ENCODE measurements at places on chromosomes 7 and 10.

- no peak for DNase-seq
Observed at GRCh38 chr7:146660839-146661238, 544.2 kb downstream of the CNTNAP2 start.

- DNase-seq: no peak
Observed at GRCh38 chr7:44078521-44078920, 3.8 kb downstream of the POLM start.

DNA sequence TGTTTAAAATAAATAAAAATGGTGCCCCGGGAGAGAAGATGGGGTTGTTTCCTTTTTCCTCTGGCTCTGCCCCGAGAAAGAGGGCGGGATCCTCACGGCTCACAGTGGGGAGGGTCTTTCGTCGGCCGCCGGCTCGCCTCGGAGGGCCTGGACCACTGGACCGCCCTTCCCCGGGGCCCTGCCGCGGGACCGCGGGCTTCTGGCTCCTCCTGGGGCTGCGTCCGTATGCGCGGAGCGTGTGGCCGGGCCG, 3.5 kb upstream of the IGF2BP3 start:
- no peak for DNase-seq

DNA sequence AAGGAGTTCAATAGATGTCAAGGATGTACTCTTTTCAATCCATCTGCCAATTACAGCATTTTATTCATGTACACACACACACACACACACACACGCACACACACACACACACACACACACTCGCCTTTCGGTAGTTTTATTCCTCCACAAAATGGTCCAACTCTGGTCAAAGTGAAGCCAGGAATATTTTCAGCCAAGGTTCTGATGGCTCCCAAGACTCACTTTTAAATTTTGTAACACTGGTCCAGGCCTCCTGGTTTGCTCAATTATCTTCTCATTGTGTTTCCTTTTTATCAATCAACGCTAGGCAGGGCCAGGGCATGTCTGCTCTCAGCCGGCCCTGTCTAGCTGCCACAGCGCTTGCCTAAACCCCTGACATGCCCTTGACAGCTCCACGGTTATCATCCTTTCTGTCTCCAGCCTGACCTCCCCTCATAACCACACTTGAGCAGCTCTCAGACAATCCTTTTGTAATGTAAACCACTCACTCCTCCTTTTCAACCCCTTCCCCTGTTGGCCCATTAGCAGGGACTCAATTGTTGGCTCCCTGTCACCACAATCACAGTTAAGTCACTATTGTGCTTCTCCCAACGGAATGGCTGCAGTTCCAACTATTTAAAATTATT, 115.1 kb downstream of the ICA1 start:
- no peak for DNase-seq

GRCh38 chr10:125113691-125114371, 46.5 kb downstream of the CTBP2 start:
- DNase-seq: no peak

Data from CD4-positive, alpha-beta T cell treated with Interleukin-6 for 4 hours (primary cell).